ENCODE measurements at places on chromosomes 12 and 14.
A peak's percentile ranks its signal among the peaks of the same experiment; 100 is the strongest.

DNA sequence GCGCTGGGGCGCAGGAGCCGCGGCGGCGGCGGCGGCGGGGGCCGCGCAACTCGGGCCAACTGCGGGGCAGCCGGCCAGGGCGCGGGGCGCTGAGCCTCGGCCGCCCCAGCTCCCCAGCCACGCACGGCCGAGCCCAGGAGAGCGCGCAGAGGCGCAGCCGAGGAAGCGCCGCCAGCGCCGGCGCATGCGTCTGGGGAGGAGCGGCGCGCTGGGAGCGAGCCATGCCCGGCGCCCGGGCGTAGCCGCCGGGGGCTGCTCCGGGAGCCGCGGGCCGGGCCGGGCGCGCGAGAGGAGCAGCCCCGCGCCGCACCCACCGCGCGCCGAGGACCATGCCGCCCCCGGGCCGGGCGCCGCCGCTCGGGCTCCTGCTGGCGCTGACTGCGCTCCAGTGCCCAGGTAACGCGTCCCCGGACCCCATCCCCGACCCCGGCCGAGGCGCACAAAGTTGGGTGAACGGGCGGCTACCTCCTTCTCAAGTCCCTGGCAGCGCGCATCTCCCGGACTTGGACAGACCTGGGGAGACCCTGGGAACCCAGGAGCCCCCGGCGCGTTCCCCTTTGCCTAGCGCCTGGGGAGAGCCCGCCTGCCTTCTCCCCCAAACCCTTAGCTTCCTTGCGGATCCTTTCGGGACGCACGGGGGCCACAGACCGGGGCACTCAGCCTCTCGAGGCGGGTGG, 121.4 kb downstream of the AACS start:
- no peak for DNase-seq

GRCh38 chr14:102922490-102923200, at the start of gene AMN:
Gene AMN, plus strand, starts transcription at chr14:102922663. Its CDS starts 26 bp downstream, at chr14:102922689.
- DNase-seq, result no peak

- DNase-seq, result no peak
Observed at GRCh38 chr12:110638796-110639195, 24.9 kb downstream of the TCTN1 start.

GRCh38 chr14:91070572-91070971, 10.1 kb upstream of the RPS6KA5 start:
- no peak for DNase-seq

DNA sequence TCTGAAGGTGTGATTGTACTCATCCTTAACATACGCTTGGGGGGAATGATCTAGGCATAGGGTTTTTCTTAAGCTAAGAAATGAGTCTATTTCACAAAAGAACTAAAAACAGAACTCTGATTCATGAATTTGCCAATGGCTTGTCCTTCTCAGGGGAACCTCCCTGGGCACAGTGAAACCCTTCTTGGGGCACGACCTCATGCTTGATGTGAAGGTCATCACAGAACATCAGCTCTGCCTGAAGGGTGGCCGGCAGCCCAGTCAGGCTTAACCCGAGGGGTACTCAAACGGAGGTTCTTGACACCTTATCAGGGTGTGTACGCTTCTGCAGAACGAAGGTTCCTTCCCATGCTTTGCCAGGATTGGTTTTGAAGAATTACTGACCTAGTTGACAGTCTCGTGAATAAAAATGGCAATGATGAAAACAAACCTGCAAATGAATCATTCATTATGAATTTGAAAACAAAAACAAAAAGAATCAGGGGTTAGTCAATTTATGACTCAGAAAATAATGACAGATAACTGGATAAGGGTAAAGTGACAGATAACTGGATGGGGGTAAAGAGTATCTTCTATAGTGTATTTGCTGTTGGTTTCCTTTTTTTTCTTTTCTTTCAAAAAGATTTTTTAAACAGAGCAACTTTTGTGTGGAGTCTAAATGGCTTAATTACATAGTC, 86.4 kb downstream of the GALNT8 start:
- DNase-seq, result no peak

GRCh38 chr14:70585231-70585630, 15.2 kb downstream of the MED6 start:
- no peak for DNase-seq

DNA sequence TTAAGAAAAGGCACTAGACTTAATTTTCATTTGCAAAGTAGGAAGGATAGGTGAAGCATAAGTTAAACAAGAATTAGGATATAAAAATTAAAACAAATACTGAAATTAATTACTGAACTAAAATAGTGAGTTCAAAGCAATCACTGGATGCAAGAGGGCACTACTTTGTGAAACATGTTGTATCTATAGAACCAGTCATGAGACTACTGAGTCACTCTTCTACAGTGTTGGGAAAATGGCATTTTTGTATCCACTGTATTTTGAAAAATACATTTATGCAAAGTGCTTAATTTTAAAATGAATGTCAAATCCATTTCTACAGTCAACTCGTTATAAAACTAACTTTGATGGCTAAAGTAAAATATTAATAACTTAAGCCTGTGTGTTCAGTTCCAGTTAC, 47.9 kb downstream of the SEL1L start:
- no peak for DNase-seq

DNA sequence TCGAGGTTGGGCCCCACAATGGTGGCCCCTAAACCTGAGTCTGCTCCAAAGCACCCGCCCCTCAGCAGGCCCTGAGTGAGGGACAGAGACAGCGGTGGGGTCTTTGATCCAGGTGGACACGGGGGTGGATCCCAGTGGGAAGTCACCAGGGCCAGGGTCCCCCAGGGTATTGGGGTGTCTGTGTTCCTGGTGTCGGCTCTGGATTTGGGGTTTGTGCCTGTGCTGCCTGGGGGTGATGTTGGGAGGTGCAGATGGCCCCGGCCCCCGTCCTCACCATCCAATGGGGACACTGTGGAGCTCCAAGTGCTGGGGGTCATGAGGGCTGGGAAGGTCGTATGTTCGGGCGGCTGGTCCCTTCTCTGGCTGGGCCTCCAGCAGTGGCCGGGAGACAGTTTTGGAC, 354.2 kb downstream of the TMEM121 start:
- DNase-seq, result no peak

DNA sequence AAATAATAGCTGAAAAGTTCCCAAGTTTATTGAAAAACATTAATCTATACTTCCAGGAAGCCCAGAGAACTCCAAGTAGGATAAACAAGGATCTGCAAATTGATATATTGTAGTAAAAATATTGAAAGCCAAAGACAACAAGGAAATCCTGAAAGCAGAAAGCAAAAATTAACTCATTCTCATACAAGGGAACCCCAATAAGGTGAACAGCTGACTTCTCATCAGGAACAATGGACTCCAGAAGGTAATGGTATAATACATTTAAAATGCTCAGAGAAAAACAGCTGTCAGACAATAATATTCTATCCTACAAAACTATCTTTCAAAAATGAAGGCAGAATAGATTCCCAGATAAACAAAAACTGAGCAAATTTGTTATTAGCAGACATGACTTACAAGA, 138.1 kb upstream of the BMP4 start:
- no peak for DNase-seq

- DNase-seq, result peak; percentile 68
Observed at GRCh38 chr14:97458661-97459579, 661.7 kb downstream of the VRK1 start.

DNA sequence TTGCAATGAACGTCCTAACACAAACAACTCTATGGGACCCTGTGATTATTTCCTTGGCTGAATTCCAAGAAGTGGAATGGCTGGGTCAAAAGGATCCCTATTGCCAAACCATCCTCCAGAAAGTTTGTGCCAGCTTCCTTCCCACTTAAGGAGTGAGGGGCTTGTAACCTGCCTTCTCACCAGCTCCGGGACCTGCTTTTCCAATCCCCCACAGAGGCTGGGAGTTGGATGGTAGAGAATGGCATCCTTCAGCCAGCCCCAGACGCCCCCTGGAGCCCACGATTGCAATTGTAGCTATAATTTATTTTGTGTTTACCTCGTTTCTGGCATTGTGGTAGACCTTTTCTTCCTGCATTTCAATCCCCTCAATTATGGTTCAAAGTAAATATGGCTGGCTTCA, 9.7 kb upstream of the ZDHHC22 start:
- no peak for DNase-seq

- DNase-seq, result no peak
Observed at GRCh38 chr12:90961154-90961553, 6.2 kb upstream of the CCER1 start.

- no peak for DNase-seq
Observed at GRCh38 chr12:99024191-99024590, 379.1 kb downstream of the APAF1 start.

GRCh38 chr12:92661269-92661668, 41.5 kb upstream of the PLEKHG7 start:
- no peak for DNase-seq

DNA sequence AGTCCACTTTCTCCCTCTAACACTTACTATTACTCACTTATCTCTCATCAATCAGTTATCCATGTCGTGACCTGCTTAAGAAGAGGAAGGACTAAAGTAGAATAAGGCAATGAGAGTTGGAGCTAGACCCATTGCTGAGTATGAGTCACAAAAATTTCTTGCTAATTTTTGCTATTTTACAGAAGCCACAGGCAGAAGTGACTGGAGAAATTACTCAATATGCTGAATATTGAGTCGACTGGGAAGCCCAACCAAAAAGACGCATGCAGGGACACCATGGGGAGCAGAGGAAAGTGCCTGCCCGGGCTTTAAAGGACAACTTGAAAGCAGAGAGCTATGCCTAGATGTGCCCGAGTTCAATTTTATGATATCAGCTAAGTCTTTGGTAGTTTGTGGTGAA, 115.4 kb upstream of the FOXG1 start:
- DNase-seq, result no peak

DNA sequence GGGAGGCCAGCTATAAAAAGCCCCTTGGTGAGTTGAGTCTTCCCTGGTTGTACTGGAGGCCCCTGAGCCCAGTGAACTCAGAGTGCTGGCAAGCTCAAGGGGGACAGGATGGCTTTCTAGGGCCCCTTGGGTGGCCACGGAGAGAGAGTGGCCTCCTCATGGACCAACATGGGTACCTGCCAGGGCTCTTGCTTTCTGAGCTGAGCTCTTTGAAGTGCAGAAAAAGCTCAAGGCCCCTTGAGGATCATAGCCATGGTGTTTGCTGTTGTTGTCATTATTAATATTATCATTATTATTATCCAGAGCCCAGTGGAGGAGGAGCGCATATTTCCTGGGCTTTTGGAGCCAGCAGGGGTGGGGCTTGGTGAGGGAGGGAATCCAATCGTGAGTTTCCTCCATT, 6.7 kb downstream of the RNFT2 start:
- no peak for DNase-seq

DNA sequence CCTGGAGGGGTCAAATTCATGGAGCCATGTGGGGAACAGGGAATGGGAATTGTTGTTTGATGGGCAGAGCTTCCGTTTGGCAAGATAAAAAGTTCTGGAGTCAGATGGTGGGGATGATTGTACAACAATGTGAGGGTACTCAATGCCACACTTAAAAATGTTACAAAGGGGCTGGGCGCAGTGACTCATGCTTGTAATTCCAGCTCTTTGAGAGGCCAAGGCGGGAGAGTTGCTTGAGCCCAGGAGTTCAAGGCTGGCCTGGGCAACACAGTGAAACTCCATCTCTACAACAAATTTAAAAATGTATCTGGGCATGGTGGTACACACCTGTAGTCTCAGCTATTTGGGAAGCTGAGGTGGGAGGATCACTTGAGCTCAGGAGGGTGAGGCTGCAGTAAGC, 66.0 kb upstream of the DIO3 start:
- DNase-seq, result no peak

GRCh38 chr12:102638777-102639176, 158.4 kb upstream of the IGF1 start:
- no peak for DNase-seq

DNA sequence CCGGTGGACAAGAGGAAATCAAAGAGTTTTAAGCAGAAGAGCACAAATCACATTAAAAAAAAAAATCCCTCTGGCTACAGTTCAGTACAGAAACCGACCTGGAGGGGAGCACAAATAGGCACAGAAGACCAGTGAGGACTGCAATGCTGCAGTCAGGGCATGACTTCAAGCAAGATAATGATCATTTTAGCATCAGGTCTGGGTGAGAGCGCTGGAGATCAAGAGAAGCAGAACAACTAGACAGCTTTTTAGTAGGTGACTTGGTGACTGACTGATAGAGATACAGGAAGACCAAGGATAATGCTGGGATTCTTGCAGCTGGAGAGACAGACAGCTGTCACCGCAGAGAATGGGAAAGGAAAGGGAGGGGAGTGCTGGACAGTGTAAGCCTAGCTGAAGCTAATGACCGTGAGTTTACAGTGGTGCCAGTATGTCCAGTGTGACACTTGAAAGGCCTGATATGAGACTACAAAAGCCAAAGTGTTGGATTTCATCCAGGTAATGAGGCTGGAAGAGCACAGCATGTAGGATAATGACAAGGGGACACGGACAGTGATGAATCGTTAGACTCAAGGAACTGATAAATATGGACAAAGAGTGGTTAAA, 5.6 kb downstream of the NFYB start:
- DNase-seq, result no peak

DNA sequence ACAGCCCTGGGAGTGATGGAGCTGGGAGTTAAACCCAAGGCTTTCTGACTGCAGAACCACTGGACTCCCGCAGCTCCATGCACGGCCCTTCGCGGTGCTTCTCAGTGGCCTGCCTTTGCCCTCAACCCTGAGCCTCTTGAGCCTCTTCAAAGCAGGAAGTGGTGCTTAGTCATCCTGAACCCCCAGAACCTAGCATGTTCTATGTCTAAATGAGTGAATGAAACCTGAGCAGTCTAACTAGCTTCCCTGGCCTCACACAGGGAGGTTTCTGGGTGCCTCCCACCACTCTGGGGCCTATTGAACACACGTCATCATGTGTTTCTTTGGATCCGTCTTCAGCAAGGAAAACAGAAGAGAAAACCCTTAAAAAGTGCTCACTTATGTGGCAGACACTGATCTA, 117.9 kb upstream of the SFSWAP start:
- no peak for DNase-seq

- no peak for DNase-seq
Observed at GRCh38 chr14:72906316-72906715, 12.4 kb upstream of the DPF3 start.

- DNase-seq, result no peak
Observed at GRCh38 chr14:64541972-64542835, 1.7 kb downstream of the HSPA2 start.

- no peak for DNase-seq
Observed at GRCh38 chr12:128684352-128684751, 139.4 kb downstream of the SLC15A4 start.

DNA sequence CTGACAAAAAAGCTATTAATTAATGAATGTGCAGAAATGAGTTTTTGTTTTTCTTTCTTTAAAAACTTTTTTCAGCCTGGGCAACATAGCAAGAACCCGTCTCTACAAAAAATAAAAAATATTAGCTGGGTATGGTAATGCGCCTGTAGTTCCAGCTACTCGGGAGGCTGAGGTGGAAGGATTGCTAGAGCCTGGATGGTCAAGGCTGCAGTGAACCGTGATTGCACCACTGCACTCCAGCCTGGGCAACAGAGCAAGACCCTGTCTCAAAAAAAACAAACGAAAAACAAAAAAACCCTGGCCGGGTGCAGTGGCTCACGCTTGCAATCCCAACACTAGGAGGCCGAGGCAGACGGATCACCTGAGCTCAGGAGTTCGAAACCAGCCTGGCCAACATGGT, 7.9 kb downstream of the GIT2 start:
- DNase-seq, result no peak

GRCh38 chr14:43894534-43894933, 612.5 kb downstream of the FSCB start:
- DNase-seq, result no peak

Measured in stimulated activated naive CD4-positive, alpha-beta T cell (primary cell).